ENCODE measurements at places on chromosomes 12 and 14. TPM values are rescaled to one million over a fixed set of nuclear protein-coding genes. Genes with fewer than 3 reads are reported as not detected.

DNA sequence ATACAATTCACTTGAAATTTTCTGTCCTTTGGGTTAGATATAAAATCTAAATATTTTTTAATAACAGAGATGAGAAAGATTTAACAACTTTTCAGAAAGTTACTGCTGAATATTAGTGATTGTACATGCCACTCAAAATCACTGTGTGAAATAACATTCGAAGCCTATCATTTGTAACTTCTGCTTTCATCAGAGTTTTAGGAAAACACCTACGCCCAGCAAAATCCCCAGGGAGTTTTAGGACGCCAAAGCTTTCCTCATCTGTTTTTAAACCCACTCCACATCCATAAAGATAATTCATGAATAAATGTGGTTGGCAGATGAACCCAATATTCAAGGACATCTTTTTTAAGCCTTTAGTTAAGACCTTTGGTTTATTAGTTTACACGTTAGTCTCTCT, 23.9 kb downstream of the TC2N start:
- H3K4me1 ChIP-seq, result no peaks in the 10 kb centered on the region
- no peaks in the 10 kb centered on the region for H3K36me3 ChIP-seq
- H3K27me3 ChIP-seq, result peaks cover 36% of the 10 kb centered on the region
- H3K27ac ChIP-seq, result no peak overlapping the region

- H3K27ac ChIP-seq, result peak overlapping the region; percentile 27
- no peak for DNase-seq
- H3K36me3 ChIP-seq, result peaks cover 12% of the 10 kb centered on the region
- peaks cover 8% of the 10 kb centered on the region for H3K4me1 ChIP-seq
- no peaks in the 10 kb centered on the region for H3K27me3 ChIP-seq
Measured at GRCh38 chr14:92969430-92969829, 46.5 kb downstream of the CHGA start.

GRCh38 chr12:162467-163307, 51.3 kb downstream of the SLC6A12 start:
- peaks cover 27% of the 10 kb centered on the region for H3K4me1 ChIP-seq
- no peak overlapping the region for H3K4me3 ChIP-seq
- H3K36me3 ChIP-seq, result no peaks in the 10 kb centered on the region
- H3K27ac ChIP-seq, result no peak overlapping the region
- DNase-seq, result no peak
- peaks cover 7% of the 10 kb centered on the region for H3K27me3 ChIP-seq

DNA sequence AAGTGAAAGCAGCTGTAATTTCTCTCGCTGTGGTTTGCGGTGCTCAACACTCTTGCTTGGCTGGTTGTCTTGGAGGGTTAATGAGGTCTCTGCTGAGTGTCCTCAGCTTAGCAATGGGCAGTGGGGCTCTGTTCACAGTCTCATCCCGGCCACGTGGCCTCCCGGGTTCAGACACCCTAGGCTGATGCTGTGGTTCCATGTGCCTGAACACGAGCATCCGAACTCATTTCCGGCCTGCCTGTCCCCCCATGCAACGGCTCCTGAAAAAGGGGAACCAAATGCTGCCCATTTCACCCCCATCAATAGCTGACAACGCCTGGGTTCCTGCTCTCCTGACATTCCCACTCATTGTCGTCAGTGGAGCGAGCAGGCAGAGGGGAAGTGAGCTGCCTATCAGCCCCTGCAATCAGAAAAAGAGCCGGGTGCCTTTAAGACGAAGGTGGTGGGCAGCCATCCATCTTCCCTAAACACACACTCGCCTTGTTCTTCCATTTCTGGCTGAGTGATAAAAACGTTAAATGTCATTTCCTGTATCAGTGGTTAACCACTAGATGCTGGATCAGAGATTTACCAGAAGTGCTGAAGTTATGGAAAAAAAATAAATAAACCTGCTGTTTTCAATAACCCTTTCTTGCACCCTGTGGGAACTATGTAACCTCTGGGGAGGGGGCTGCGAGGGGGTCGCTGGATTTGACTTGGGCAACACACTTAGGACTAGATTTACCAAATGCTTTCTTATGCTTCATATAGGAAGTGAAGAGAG, 60.3 kb upstream of the BCL2L14 start:
- no peaks in the 10 kb centered on the region for H3K27me3 ChIP-seq
- peaks cover 45% of the 10 kb centered on the region for H3K4me1 ChIP-seq
- no peaks in the 10 kb centered on the region for H3K36me3 ChIP-seq
- DNase-seq, result no peak
- peak overlapping the region; percentile 31 for H3K4me3 ChIP-seq

DNA sequence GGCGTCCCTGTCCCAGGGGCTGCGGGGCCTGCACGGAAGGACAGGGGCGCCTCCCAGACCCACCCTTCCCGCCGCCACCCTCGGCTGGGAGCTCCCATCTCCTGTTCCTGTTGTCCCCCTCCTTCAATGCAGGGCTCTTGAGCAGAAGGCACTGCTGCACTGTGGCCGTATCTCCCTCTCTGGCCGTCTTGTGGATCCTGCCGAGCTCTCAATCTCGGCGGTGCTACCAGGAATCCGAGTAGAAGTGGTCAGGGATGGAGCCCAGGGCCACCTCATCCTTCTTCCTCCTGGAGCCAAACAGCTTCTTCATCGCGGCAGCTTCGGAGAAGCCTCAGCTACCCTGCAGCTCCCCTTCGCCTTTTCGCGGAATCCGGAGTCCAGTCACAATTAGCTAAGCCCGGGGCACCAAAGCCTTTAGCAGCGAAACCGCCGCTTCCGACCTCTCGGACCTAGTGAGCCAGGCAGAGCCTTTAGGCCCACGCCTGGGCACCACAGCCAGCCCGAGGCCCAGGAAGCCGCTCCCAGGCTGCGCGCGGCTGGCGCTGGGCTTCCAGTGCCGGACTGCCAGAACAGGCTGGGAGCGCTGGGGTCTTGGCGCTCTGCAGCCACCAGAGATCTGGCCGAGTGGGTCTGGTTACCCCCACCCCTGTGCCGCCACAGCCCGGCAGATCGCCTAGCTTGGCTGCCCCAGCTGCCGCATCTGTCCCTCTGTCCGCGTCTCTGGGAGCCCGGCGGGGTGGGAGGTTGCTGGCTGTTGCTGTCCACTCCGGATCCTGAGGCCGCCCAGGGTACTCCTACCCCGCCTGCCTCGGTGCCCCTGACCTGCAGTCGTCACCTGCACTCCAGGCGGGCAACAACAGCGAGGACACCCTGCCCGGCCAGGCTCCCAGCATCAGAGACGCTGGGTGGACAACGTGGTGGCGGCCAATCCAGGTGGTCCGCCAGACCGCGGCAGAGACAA, 69.1 kb downstream of the ASCL4 start:
- H3K27ac ChIP-seq, result no peak overlapping the region
- peaks cover 93% of the 10 kb centered on the region for H3K27me3 ChIP-seq
- peak overlapping the region; percentile 81 for H3K4me3 ChIP-seq
- peak; percentile 26 for DNase-seq
- no peaks in the 10 kb centered on the region for H3K36me3 ChIP-seq

The PAWR gene
- 52.1 TPM for total RNA-seq
